ENCODE measurements at places on chromosomes 7 and 10. TPM values are rescaled to one million over a fixed set of nuclear protein-coding genes. Genes with fewer than 3 reads are reported as not detected.

DNA sequence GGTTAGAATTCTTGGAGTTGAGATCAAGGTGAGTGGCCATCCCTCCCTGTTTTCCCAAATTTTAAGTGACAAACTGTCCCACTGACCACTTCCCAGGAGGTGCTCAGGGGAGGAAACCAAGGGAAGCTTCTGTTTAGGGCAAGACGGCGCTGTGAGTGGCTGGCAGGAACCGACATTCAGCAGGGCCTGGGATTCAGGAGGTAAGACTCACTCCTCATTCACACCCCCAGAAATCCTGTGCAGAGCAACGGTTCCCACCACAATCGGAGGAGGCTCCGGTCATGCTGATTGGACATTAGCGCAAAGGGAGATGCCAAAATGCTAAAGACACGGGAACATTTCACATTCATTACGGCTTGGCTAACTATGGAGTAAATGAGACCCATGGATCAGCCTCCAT, 200.9 kb downstream of the GRID1 start:
- H3K4me3 ChIP-seq, result no peak overlapping the region
- no peak overlapping the region for H3K27ac ChIP-seq
- no peaks in the 10 kb centered on the region for H3K36me3 ChIP-seq
- no peak for DNase-seq
- peaks cover 5% of the 10 kb centered on the region for H3K27me3 ChIP-seq

GRCh38 chr7:55514546-55515265, 57.6 kb downstream of the VOPP1 start:
- H3K27ac ChIP-seq, result no peak overlapping the region
- peaks cover 35% of the 10 kb centered on the region for H3K36me3 ChIP-seq
- H3K4me1 ChIP-seq, result no peaks in the 10 kb centered on the region
- H3K27me3 ChIP-seq, result no peaks in the 10 kb centered on the region
- no peak for DNase-seq

DNA sequence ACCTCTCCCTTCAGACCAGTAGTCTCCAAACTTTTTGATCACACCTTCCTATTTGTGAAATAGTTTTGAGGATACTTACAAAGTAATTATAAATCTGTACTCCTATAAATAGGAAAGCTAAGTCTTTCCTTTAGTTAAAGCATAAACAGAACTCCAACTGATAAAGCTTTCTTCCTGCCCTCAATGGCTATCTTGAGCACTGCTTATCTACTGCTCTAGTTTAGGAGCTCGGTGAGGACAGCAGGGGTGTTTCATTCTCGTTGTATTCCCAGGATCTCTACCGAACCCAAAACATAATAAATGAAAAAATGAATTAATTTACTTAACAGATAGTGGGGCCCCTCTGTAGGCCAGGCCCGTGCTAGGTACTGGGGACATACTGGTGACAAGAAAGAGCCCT, 17.7 kb downstream of the SORBS1 start:
- no peak for DNase-seq
- no peak overlapping the region for H3K27ac ChIP-seq
- peaks cover 98% of the 10 kb centered on the region for H3K4me1 ChIP-seq
- H3K27me3 ChIP-seq, result no peaks in the 10 kb centered on the region

DNA sequence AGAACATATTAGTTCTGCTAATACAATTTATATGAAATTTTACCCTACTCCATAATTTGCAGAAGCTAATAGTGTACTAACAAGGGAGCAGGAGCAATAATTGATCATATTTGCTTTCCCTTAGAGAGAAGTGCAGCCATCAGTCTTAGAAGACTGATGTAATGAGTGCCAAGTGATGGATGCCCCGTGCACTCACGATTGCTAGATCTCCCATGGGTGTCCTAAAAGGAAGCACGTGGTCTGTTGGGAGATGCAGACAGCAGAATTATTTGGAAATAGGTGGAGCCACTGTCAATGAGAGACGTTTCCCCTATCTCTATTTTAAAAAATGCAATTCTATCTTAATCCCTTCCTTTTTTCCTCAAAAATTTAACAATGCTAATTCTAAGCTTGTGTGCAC, 772.2 kb upstream of the C7orf33 start:
- no peaks in the 10 kb centered on the region for H3K4me1 ChIP-seq
- no peaks in the 10 kb centered on the region for H3K27me3 ChIP-seq
- H3K4me3 ChIP-seq, result no peak overlapping the region
- no peaks in the 10 kb centered on the region for H3K36me3 ChIP-seq

- DNase-seq, result no peak
- no peaks in the 10 kb centered on the region for H3K27me3 ChIP-seq
- no peaks in the 10 kb centered on the region for H3K36me3 ChIP-seq
- H3K27ac ChIP-seq, result no peak overlapping the region
- no peaks in the 10 kb centered on the region for H3K4me1 ChIP-seq
- no peak overlapping the region for H3K4me3 ChIP-seq
Observed at GRCh38 chr7:46811529-46811928, 770.4 kb downstream of the TNS3 start.

DNA sequence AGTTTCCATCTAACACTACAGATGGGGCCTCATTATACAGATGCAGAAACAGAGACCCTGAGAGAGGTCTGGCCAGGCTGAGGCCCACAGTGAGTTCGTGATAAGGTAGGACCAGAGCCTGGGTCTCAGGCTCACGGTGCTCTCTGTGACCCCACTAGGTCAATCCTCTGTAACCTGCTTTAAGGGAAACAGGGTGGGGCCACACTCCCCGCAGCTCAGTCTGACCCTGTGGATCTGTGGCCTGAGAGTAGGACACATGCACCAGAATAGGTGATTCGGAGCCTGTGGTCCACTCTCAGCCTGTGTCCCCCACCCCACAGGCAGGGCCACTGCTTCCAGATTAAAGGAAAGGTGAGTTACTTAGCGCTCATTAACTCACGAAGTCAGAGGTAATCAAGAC, 137.8 kb upstream of the FAM20C start:
- H3K27ac ChIP-seq, result no peak overlapping the region
- no peak for DNase-seq
- no peaks in the 10 kb centered on the region for H3K36me3 ChIP-seq
- H3K27me3 ChIP-seq, result peaks cover 23% of the 10 kb centered on the region

- H3K4me3 ChIP-seq, result no peak overlapping the region
- DNase-seq, result peak; percentile 19
- H3K4me1 ChIP-seq, result 0 out of 2 replicates have a peak, but pooled peaks cover 6% of the 10 kb centered on the region
- no peaks in the 10 kb centered on the region for H3K36me3 ChIP-seq
- H3K27ac ChIP-seq, result no peak overlapping the region
Observed at GRCh38 chr10:117960345-117960935, 86.3 kb downstream of the RAB11FIP2 start.

DNA sequence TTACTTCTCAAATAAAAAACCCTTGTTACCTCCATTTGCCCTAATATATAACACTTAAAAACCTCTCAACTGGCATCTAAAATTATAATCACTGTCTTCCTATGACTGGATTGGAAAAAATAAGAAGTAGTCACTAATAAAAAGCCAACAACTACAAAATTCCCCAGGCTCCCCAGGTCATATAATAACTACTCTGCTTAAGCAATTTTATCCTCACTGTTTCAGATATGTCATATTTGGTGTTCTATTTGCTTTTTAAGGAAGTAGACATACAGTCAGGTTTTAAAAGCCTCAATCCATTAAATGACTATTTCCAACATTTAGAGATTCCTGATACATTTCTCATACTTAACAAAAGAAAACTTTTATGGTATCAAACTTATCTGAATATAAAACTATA, 2.4 kb downstream of the H2AZ2 start:
- DNase-seq, result no peak
- peaks cover 40% of the 10 kb centered on the region for H3K4me1 ChIP-seq
- no peak overlapping the region for H3K27ac ChIP-seq

GRCh38 chr7:147199868-147200267, 1083.3 kb downstream of the CNTNAP2 start:
- H3K27me3 ChIP-seq, result no peaks in the 10 kb centered on the region
- H3K4me3 ChIP-seq, result no peak overlapping the region
- H3K27ac ChIP-seq, result no peak overlapping the region
- H3K4me1 ChIP-seq, result no peaks in the 10 kb centered on the region

DNA sequence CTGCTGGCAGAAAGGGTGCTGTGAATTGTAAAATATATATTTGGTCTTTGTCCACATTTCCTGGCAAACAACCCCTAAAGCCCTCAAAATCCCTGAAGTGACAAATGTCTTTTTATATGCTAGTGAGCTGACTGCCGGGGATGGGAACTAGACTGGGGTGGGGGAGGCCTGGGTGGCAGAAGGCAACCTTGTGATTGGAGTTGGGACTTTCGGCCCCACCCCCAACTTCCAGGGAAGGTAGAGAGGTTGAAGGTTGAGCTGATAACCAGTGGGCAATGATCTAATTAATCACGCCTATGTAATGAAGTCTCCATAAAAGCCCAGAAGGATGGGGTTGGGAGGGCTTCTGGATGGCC, 2.7 kb downstream of the EPHA1 start:
- no peak for DNase-seq
- peaks cover 30% of the 10 kb centered on the region for H3K4me1 ChIP-seq
- H3K27ac ChIP-seq, result no peak overlapping the region
- H3K4me3 ChIP-seq, result no peak overlapping the region
- H3K27me3 ChIP-seq, result no peaks in the 10 kb centered on the region
- no peaks in the 10 kb centered on the region for H3K36me3 ChIP-seq

ZNF107 gene
- 9.4 TPM for total RNA-seq

UBTD1 gene
- total RNA-seq, result 7.9 TPM

CPXM2 gene
- total RNA-seq, result not detected

ASB4 gene
- 1.1 TPM for total RNA-seq

COMMD3 gene
- 54.4 TPM for total RNA-seq
